ENCODE measurements at places on chromosomes 4 and X.

DNA sequence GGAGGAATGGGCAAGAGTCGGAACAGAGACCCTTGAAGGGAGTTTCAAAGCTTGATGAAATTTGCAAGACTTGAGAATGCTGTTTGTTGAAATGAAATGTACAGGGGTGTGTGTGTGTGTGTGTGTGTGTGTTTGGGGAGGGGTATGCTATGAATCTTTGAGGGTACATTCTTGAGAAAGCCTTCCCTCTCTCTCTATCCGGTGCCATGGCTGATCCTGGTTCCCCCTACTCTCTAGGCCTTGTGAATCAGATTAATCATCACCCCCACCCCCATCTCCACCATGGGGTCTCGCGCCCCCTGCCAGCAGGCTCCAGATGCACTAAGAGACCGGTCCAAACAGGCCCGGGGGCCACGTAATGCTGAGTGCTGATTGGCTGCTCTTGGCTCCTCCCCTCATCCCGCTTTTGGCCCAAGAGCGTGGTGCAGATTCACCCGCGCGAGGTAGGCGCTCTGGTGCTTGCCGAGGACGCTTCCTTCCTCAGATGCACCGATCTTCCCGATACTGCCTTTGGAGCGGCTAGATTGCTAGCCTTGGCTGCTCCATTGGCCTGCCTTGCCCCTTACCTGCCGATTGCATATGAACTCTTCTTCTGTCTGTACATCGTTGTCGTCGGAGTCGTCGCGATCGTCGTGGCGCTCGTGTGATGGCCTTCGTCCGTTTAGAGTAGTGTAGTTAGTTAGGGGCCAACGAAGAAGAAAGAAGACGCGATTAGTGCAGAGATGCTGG, at the start of gene HTR2C:
Gene HTR2C (plus strand): TSS at position 441 of the 729 bp plus-strand sequence. CDS start 142,851 bp downstream, outside the sequence.
- no peak for DNase-seq

DNA sequence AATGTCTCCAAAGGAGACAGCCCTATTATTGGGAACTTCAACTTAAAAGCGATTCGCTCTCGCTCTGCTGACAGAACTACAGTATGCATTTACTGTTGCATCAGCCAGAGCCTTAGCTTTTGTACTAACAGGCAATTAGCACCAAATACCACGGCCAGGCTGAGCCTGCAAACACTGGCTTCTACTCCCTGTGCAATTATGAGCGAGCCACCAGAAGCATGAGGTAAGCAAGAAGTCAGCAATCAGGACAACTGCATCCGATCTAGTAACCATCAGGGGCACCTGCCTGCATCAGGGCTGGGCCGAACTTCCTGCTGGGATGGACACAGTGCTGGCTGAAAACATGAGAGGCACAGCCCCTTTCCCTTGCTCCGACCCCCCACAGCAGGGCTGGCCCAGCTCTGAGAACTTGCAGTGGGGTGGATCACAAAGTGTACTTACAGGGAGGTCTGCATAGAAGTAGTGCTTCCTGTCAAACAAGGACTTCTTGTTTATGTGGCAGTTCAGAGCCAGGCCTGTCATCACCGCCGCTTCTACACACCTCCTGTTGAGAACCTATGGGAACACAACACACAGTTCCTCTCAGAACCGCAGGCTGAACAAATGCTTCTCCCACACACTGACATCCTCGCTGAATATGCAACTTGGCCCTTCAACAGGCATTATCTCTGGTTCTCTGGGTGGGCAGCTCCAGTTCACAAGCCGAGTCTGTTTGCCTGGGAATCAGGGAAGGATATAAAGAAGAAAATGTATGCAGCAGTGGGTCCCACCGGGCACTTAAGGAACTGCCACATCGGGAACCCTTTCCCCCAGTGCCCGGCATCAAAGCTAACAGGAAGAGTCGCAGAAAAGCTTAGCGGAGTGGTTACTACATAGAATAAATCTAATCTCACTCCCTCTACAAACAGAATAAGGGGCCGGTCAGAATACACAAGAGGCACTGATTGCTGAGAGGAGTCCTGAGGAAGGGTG, 41.5 kb downstream of the GATB start:
- DNase-seq = no peak

DNA sequence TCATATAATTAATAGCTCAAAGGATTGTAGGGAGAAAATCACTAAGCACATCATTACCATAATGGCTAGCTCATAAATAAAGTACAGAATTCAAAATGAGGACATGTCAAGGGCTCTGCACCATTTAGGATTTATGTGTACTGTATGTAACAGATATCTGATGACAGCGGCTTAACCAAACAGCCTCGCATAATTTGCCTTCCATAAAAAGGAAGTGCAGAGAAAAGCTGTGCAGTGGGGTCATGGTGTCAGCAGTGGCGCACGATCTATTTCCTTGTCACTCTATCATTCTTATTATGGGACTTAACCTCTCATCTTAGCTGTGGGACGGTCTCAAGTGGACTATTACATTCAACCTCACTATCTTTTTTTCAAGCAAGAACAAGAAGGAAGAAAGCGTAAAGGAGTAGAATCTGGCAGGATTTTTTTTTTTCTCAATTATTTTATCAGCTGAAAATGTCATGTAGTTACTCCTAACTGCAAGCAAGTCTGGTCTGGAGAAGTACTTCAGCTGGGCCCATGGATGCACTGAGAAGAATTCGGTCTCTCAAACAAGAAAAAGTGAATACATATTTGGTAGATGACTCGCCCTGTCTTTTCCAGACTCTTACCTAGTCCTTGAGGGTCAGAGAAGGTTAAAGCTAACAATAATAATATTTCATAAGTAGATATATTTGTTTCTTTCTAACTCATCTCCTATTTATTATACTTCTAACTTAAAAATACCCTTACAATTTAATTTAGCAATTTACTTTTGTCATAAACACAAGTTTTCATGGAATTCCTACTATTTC, 94.6 kb downstream of the COX18 start:
- DNase-seq = no peak

DNA sequence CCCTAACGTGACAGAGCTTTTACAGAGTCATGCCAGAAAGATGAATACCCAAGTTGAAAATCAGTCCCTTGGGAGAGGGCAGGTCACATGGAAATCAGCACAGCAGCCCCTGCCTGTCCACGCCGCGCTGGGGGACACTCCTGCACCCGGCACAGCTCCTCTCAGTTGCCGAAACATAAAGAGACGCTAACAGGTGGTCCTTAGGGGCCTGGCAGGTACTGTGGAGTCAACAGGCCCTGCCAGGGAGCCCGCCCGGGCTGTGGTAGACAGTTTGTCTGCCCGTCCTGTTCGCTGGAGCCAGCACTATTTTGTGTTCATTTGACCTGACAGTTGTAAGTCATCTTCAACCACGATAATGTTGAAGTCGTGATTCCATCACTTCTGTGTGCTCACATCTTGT, 30.5 kb downstream of the NELFA start:
- no peak for DNase-seq

DNA sequence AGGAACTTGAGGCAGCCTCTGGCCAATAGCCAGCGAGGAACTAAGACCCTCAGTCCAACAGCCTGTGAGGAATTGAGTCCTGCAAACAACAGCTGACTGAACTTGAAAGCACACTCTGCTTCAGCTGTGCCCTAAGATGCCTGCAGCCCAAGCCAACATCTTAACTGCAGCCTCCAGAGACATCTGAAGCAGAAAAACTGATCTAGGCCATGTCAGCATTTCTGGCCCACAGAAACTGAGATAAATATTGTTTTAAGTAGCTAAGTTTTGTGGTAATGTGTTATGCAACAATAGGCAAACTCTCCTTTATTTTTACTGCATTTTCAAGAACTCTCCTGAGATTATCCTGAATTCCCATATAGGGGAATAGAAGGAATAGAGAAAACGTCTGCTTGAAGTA, 24.4 kb upstream of the PIGA start:
- DNase-seq = no peak

- DNase-seq = no peak
Observed at GRCh38 chrX:101337776-101338271, 10.7 kb downstream of the TIMM8A start.

GRCh38 chr4:99483636-99484035, 27.2 kb upstream of the C4orf17 start:
- DNase-seq = no peak

DNA sequence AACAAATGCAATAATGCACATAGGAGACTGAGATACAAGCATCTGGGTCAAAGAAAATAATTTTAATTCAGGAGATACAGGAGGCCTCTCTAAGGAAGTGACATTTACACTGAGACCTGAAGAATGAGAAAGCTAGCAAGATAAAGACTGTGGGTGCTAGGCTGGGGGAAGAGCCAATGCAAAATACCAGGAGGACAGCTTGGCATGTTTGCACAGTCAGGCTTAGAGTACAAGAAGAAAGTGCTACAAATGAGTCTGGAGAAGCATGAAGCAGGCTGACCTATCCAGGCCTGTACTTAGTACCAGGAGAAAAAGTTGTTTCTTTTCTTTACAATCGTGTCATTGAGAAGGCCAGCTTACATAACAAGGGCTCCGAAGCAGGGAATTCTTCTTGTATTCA, 56.9 kb downstream of the GABRB1 start:
- DNase-seq = no peak

GRCh38 chrX:48998391-48998790, 3.7 kb downstream of the GRIPAP1 start:
- no peak for DNase-seq

DNA sequence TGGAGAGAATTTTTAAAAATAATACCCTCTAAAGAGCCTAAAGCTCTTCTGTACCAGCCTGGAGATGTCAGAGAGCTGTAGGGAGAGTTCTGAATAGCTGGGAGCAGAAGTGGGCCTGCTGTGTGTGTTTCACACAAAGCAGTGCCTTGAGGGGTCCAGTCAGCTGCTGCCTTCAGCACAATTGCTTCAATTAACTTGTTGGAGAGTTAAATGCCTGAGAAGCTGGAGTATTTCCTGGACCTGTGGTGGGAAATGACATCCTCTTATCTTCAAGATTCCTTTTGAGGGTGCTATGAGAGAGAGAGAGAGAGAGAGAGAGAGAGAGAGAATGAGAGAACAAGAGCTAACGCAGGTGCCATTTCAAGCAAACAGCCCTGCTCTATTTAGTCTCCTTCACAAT, 96.2 kb upstream of the IL1RAPL2 start:
- no peak for DNase-seq

GRCh38 chrX:129449148-129449547, 74.1 kb downstream of the SMARCA1 start:
- no peak for DNase-seq

- DNase-seq = no peak
Observed at GRCh38 chrX:20402956-20403355, 136.2 kb upstream of the RPS6KA3 start.

GRCh38 chr4:155140889-155141288, 67.5 kb upstream of the NPY2R start:
- no peak for DNase-seq

DNA sequence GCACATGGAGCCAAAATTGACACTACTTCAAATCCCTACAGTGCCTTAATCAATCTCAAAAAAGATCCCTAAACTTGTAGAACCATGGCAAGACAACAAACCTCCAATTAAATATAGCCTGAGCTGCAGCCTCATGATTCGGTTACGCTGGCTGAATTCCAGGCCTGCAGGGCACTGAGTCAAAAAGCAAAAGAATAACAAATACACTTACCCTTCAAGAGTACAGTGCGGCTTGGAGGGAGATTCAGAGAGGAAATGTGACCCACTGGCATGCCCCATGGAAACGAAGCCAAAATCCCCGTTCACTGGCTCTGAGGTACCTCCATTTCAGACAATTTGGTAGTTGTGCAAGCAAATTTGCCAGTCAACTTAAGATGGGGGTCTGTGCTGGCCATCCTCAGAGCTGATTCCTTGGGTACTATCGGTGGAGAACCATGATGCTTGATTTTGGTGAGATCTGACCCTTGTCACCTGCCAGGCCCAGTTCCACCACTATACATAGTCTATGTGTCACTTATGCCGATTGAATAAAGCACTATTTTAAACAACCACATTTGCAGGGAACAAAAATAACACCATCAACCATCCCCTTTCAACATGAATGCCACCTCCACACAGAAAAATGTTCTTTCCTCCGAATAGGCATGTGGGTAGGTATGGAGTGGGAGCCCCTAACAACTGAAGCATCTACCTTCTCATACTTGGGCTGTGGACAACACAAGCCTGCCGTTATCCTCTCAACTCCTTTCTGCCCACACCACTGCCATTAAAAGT, 2.1 kb downstream of the C4orf54 start:
- DNase-seq = peak; percentile 3

GRCh38 chr4:142088906-142089305, 452.5 kb downstream of the IL15 start:
- peak; percentile 71 for DNase-seq

GRCh38 chrX:48831136-48831908, 4.1 kb downstream of the PCSK1N start:
- DNase-seq = no peak

DNA sequence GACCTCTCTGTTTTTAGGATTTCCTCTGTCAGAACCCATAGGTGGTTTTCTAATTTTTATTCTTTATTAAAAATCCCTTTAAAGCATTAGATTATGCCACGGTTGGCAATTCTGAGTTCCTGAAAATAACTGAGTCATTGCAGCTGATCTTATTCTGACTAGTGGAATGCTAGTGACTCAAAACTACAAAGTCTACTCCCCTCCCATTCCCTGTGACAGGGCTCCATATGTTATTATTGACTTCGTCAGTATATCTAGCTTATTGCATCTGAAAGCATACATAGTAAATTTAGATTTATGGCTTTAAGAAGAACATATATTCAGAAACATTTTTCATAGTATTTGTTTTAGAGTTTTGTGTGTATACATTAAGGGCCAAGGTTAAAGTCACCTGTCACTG, 38.5 kb downstream of the HERC3 start:
- no peak for DNase-seq

GRCh38 chrX:155023907-155024833, 1.6 kb upstream of the F8 start:
- no peak for DNase-seq

- DNase-seq = no peak
Observed at GRCh38 chr4:16226816-16227461, 668 bp upstream of the TAPT1 start.

- no peak for DNase-seq
Observed at GRCh38 chr4:37964734-37965457, 4.7 kb downstream of the PTTG2 start.

DNA sequence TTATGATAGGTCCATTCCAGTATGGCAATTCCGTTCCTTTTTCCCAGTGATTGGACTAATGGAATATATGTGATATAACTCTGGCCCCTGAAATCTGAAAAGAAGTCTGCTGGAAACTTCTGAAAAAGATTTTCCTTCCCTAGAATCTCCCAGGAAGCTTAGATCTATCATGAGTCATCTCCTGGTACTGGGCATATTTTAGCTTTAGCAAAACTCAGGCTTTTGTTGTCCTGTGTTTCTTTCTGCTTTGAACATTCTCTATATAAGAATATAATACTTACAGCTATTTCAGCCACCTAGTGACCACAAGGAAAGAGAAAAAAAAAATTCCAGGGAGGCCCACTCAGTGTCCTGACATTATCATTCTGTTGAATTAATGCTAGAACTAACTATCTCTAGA, 597.2 kb upstream of the GRIA3 start:
- DNase-seq = no peak

DNA sequence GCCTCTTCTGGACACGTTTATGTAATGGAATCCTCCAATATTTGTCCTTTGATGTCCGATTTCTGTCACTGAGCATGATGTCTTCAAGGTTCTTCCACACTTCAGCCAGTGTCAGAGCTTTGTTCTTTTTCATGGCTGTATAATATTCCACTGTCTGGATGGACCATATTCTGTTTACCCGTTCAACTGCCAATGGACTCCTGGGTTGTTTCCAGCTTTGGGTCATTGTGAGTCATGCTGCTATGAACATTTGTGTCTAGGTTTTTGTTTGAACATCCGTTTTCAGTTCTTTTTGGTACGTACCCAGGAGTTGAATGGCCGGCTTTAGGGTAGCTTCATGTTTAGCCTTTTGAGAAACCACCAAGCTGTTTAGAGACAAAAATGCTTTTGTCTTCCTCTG, 93.2 kb downstream of the SHOX start:
- DNase-seq = no peak

Data from AG09309 (cell line).